ENCODE measurements at places on chromosomes 16 and 17.

DNA sequence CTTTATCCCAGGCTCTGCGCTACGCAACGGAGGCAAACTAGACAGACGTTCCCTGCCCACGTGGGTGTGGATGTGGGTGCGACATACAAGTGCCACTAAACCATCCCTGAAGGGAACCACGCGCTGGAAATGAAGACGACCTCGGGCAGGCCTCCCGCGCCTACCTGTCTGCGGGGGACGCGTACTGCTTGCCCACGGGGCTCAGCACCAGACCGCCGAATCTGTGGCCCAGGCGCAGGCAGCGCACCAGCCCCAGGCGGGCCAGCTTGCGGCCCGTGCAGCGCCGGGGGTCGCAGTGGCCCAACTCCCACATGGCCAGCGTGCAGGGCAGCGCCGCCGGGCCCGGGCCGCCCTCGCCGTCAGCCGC, 480 bp downstream of the TSR3 start:
- DNase-seq: no peak

DNA sequence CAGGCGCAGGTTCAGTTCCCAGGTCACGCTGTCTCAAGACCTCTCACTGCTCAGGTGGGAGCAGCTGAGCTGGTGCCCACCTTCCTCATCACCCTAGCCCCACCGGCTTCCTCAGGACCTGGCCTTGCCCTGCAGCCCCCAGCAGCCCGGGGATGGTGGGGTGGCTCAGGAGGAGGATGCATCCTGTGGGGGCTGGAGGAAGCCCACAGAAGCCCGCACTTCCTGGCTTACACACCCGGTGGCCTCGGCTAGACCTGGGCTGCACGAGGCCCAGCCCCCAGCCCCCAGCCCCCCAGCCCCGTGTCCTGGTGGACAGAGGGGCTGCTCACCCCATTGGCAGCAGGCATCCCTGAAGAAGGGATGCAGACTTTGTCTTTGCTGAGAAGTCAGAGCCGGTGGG, 43.4 kb downstream of the BAHCC1 start:
- DNase-seq: no peak

DNA sequence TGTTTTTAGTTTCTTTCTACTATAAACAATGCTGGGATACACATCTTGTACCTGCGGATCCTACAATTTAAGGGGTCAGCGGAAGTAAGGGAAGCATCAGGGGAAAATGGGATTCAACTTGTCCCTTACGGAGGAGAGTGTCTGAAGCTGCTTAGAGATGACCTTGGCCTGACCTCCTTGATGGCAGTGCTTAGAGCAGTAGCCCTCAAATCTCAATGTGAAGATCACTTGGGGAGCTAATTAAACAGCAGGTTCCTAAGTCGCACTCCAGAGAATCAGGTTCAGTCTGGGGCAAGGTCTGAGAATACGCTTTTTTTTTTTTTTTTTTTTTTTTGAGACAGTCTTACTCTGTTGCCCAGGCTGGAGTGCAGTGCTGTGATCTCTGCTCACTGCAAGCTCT, 9.6 kb upstream of the METTL16 start:
- no peak for DNase-seq

DNA sequence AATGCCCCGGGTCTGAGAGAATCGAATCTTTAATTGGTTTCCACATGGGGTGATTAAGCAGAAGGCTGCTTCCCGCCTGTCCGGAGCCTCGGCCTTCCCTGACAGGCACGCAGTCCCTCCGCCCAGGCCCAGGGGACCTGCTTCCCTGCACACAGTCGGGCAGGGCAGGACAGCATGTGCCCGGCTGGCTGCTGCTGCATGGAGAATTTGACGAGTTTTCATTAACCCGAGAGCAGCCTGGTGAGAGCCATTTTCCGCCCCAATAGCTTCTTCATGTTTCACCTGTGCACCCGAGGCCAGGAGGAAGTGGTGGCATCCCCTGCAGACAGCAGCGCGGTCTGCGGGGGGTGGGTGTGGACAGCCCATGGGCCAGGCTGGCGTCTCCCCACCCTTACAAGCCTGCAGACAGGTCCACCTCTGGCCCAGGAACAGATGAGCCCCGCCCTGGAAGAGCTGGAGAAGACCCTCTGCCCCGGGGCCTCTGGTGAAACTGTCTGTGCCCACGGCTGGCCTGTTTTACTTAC, 67.0 kb downstream of the KLHDC4 start:
- DNase-seq: no peak

GRCh38 chr17:45345554-45346215, 28.9 kb upstream of the MAP3K14 start:
- DNase-seq: peak; percentile 64

- no peak for DNase-seq
Measured at GRCh38 chr16:52446080-52446479, 100.9 kb downstream of the TOX3 start.

GRCh38 chr17:17613708-17614114, 22.2 kb upstream of the PEMT start:
- DNase-seq: peak; percentile 63

DNA sequence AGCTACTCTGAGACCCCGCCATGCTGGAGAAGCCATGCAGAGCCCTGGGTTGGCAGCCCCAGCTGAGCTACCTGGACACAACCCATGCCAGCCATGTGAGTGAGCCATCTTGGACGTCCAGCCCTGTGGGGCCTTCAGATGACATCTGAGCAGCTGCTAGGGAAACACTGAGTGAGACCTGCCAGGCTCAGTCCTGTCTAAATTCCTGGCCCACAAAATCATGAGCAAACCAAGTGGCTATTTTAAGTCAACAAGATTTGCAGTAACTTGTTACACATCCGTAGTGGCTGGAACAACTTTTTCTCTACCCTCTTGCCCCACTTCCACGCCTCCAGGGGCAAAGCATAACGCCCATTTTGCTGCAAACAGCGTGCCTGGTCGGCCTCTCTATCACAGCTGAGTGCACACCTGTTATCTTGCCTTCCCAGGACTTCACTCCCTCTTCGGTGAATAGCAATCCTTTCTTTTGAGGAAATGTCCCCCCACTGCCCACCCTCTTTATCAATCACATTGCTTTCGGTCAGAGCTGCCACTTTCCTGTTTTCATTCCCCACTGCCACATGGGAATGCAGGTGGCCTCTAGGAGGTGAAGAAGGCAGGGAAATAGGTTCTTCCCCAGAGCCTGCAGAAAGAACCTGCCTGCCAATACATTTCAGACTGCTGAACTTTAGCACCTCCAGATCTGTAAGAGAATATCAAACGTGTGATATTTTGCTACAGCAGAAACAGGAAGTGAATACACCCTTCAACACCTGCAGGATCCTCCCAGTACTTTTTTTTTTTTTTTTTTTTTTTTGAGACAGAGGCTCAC, 7.4 kb upstream of the SCIMP start:
- DNase-seq: no peak

DNA sequence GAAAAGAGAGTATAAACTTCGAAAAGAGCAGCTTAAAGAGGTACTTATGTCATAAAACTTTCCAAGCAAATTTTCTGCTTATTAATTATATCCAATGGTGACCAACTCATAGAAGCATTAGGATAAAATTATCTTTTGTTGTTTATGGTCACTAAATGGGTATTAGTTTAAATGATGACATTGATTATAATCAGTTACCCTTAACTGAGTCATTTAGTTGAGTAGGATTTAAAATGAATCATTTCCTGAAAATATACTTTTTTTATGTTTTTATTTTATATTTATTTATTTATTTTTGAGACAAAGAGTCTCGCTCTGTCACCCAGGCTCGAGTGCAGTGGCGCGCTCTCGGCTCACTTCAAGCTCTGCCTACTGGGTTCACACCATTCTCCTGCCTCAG, 55.9 kb downstream of the ABHD15 start:
- DNase-seq: no peak

DNA sequence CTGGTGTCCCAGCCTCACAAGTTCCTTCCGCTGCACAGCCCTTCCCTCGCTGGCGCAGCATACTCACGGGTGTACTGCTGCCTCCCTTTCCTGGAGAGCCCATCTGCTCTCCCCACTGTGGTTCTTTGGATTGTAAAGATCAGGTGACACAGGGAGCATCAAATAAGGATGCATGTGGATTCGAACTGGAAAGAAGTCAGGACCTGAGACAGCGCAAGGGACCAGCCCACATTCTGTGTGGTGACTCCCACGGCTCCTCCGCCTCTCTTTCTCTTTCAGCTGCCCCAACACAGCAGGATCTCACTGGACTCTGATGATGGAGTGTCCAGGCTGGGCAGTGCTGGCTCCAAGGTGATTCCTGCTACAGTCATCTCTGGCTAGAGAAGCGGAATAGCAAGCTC, 8.1 kb downstream of the LDAF1 start:
- no peak for DNase-seq

DNA sequence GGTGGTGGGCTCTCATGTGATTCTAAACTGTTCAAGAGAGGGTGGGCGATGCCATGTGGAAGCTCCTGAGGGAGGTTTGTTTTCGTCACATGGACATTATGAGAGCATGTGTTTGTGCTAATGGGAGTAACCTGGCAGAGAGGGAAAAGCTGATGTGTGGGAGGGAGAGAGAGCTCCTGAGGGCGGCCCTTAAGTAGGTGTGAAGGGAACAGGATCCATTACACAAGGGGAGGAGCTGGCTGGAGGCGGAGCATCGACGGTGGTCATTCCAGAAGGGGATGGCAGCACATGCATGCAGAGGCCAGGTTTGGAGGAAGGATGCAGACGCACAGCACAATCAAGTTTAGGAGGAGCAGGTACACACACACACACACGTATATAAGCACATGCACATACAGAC, 197.5 kb downstream of the RPTOR start:
- DNase-seq: no peak

- DNase-seq: no peak
Measured at GRCh38 chr17:37131669-37132611, 183.2 kb downstream of the AATF start.

- DNase-seq: no peak
Measured at GRCh38 chr17:66620528-66620927, 214.4 kb upstream of the CACNG5 start.

All from NCI-H146 (cell line).